ENCODE measurements at places on chromosomes 13 and 19. TPM values are rescaled to one million over a fixed set of nuclear protein-coding genes. Genes with fewer than 3 reads are reported as not detected.

- DNase-seq: no peak
- no peaks in the 10 kb centered on the region for H3K4me1 ChIP-seq
- H3K4me3 ChIP-seq: no peak overlapping the region
- peaks cover 28% of the 10 kb centered on the region for H3K36me3 ChIP-seq
- no peaks in the 10 kb centered on the region for H3K27me3 ChIP-seq
These were observed 43.9 kb downstream of the ZC3H13 start for GRCh38 chr13:46008631-46009030.

DNA sequence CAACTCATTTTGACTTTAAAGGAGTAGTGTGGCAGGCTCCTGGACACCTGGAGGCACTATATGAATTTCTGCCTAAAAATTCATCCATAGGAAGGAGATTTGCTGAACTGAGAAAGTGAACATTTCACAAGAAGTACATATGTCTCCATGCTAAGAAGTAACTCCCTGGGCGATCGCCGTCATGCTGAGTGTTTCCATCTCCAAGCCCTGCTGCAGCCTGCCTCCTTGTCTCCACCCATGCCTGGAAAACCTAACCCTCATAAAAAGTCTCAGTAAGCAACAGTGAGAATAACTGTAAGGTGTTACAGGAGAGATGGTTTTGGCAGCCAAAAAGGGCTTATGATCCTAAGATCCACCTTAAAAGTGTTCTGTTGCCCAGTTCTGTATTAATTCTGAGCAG, 251.3 kb downstream of the SHISA2 start:
- H3K27me3 ChIP-seq: no peaks in the 10 kb centered on the region
- H3K36me3 ChIP-seq: no peaks in the 10 kb centered on the region
- H3K27ac ChIP-seq: no peak overlapping the region
- no peak overlapping the region for H3K4me3 ChIP-seq
- H3K4me1 ChIP-seq: peaks cover 10% of the 10 kb centered on the region
- DNase-seq: no peak

DNA sequence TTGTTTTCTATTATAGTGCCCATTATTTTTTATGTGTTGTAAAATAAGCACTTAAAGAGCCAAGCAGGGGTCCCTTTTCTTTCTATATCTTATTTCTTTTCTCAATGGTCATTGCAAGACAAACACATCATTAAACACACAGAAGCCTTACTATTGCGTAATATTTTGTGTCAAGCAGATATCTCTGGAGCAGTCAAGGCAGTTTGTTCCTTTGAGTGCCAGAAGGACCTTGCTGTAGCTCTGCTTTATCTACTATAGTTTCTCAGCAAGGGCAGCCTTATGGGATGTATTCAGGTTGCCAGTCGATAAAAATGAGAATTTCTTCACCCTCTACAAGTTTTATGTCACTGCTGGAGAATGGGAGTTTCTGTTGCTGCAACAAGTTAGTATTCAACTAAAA, 319.3 kb downstream of the TDRD3 start:
- H3K4me3 ChIP-seq: no peak overlapping the region
- H3K27me3 ChIP-seq: no peaks in the 10 kb centered on the region
- H3K36me3 ChIP-seq: no peaks in the 10 kb centered on the region
- H3K27ac ChIP-seq: no peak overlapping the region
- peaks cover 10% of the 10 kb centered on the region for H3K4me1 ChIP-seq
- no peak for DNase-seq

- no peak overlapping the region for H3K4me3 ChIP-seq
- H3K27ac ChIP-seq: peak overlapping the region; percentile 82
- no peaks in the 10 kb centered on the region for H3K36me3 ChIP-seq
- no peaks in the 10 kb centered on the region for H3K27me3 ChIP-seq
- no peak for DNase-seq
These were observed 47.5 kb downstream of the CRTC1 start for GRCh38 chr19:18730885-18731513.

DNA sequence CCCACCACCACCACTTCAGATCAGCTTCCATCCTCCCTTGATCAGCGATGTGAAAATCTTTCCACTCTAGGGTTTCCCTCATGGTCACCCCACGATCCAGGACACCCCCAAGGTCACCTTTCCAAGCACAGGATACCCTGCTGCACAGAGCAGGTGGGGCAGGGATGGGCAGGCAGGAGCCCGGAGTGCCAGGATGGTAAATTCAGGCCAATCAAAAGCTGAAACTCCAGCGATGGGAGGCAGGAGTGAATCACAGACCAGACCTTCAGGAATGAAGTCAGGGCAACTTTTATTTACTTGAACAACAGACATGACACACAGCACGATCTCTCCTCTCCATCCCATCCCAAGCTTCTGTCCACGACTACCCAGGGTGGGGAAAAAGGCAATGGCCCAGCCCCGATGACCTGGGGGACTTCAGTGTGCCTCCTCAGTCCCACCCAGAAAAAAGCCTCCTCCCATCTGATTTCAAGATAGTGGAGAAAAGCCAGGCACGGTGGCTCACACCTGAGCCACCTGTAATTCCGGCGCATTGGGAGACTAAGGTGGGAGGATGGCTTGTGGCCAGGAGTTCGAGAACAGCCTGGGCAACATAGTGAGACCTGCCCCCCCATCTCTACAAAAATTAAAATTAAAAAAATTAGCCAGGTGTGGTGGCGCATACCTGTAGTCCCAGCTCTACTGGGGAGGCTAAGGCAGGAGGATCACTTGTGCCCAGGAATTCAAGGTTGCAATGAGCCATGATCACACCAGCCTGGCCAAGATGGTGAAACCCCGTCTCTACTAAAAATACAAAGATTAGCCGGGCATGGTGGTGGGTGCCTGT, 39.2 kb downstream of the ZSWIM4 start:
- H3K4me3 ChIP-seq: peak overlapping the region; percentile 81
- peaks cover 3% of the 10 kb centered on the region for H3K36me3 ChIP-seq
- no peaks in the 10 kb centered on the region for H3K27me3 ChIP-seq
- peak overlapping the region; percentile 75 for H3K27ac ChIP-seq
- DNase-seq: no peak

DNA sequence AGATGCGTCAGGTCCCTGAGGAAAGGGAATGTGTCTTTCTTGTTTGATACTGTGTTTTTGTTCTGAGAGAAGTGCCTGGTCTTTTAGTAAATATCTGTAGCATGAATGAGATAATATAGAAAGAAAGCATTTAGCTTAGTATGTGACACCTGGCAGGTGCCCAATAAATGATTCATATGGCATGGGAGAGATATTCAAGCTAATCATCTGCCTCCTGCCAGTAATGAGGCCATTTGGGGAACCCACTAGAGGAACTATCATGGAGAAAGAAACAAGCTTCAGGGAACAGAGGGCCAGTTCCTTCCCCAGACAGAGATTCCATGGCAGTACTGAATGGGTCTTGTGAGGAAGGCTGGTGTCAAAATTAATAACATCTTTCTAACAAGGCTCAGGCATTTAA, 603.9 kb downstream of the DCT start:
- H3K27me3 ChIP-seq: no peaks in the 10 kb centered on the region
- no peaks in the 10 kb centered on the region for H3K4me1 ChIP-seq
- no peak overlapping the region for H3K4me3 ChIP-seq
- no peak overlapping the region for H3K27ac ChIP-seq
- peaks cover 15% of the 10 kb centered on the region for H3K36me3 ChIP-seq
- no peak for DNase-seq

Gene CYP4F12
- not detected for total RNA-seq

DNA sequence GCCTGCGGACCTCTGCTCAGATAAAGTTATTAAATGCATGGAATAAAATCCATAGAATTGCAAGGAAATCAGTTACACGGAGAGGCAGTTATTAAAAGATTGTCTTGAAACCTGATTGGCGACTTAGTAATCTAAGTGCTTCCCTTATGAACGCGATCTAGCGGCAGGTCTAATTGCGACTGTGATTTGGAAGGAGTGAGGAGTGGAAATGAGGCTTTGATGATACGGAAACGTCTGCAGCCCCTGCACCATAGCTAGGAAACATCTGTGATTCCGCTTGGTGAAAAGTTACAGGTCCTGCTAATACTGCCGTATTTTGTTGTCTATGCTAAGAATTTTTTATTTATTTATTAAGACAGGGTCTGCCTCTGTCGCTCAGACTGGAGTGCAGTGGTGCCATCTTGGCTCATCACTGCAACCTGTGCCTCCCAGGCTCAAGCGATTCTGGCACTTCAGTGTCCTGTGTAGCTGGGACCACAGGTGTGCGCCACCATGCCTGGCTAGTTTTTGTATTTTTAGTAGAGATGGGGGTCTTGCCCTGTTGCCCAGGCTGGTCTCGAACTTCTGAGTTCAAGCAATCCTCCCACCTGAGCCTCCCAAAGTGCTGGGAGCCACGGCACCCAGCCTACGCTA, 887 bp downstream of the NDUFS7 start:
- H3K27me3 ChIP-seq: peaks cover 4% of the 10 kb centered on the region
- peak overlapping the region; percentile 81 for H3K4me3 ChIP-seq
- peaks cover 13% of the 10 kb centered on the region for H3K36me3 ChIP-seq
- peak overlapping the region; percentile 34 for H3K27ac ChIP-seq
- DNase-seq: no peak
- H3K4me1 ChIP-seq: peaks cover 14% of the 10 kb centered on the region

Gene HS6ST3
- 1.3 TPM for total RNA-seq

DNA sequence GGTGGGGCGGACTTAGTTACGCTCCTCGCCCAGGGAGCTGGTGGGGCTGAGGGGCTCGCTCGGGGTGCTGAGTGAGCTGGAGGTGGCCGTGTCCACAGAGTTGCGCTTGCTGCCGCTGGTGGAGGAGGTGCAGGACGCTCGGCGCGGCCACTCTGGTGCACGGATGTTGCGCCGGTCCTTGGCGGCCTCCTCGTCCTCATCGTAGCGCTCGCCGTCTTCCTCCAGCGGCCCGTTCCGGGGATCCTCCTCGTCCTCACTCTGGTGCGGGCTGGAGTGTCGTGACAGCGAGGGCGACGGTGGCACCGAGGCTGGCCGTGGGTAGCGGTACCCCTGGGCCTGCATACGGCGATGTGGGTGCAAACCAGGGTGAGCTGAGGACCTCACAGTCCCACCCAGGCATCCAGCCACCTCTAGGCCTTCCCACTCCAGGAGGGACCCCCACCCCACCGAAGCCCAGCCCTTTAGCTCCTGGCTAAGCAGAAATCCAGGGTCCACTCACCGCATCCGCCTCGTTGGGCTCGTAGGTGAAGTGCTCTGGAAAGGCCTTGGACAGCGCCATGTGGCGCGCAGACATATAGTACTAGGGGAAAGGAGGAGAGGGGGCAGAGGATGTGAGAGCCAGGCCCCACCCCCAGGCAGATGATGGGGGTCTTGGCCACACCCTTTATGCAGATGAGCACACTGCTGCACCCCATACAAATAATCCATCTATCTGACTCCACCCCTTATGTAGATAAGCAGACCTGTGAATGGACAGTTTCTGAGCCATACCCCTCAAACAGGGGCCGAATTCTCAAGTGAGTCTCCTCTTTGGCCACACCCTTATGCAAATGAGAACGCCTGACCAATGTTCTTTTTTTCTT, 4.4 kb downstream of the FTL start:
- no peak overlapping the region for H3K27ac ChIP-seq
- peaks cover 58% of the 10 kb centered on the region for H3K36me3 ChIP-seq
- H3K4me3 ChIP-seq: no peak overlapping the region

Gene SYDE1
- 19.6 TPM for total RNA-seq

All from WTC11 (cell line).